Ascending aorta (tissue), 2 donors: ENCODE measurements at places on chromosomes 6 and 20. TPM values are rescaled to one million over a fixed set of nuclear protein-coding genes. Genes with fewer than 3 reads are reported as not detected.

The TXLNB gene
- total RNA-seq: not detected

The BPIFA1 gene
- total RNA-seq: not detected

The RAB44 gene
- 0.21 TPM for total RNA-seq

The TP53TG5 gene
- not detected for total RNA-seq

GRCh38 chr6:158517581-158517980 lies 42.3 kb upstream of the TMEM181 start:
- H3K36me3 ChIP-seq: no peaks in the 10 kb centered on the region
- no peaks in the 10 kb centered on the region for H3K4me1 ChIP-seq
- H3K27ac ChIP-seq: no peak overlapping the region
- H3K27me3 ChIP-seq: no peaks in the 10 kb centered on the region
- DNase-seq: no peak
- H3K4me3 ChIP-seq: no peak overlapping the region

DNA sequence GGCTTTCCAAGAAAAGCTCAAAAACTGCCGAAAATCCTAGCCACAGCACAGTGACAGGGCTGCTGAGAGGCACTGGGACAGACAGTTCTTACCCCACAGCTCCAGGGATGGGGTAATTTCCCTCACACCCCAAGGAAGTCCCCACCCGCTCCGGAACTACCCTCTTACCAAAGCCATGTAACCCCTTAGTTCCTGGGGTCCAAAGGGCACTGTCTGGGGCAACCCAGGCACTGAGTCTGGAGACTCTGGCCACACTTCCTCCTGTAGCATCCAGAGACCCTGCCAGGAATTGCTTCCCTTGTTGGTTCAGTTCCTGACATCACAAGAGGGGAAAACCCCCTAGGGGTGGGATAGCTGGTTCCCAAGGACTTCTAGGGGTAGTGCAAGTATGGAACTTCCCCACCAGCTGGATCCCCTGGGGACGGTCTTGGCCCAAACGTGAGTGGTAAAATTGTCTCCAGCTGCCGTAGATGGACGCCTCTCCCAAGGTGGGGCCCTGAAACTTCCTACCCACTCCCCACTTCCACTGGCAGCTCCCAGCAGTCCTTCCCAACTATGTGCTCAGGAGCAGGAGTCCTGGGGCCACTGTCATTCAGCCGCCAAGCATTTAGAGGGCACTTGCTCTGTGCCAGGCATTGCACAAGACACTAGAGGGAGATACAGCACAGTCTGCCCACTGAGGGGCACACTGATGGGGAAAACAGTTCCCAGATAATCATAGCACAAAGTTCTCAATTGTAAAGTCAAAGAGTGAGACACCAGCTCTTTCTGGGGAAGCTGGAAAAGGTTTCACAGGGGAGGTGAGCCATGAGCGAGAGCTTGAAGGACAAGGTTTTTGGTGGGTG lies 17.2 kb upstream of the HCK start:
- H3K27ac ChIP-seq: no peak overlapping the region
- no peak overlapping the region for H3K4me3 ChIP-seq
- DNase-seq: no peak
- H3K36me3 ChIP-seq: no peaks in the 10 kb centered on the region
- peaks cover 3% of the 10 kb centered on the region for H3K4me1 ChIP-seq
